DND-41 (cell line): ENCODE measurements at places on chromosomes 3 and 15.

DNA sequence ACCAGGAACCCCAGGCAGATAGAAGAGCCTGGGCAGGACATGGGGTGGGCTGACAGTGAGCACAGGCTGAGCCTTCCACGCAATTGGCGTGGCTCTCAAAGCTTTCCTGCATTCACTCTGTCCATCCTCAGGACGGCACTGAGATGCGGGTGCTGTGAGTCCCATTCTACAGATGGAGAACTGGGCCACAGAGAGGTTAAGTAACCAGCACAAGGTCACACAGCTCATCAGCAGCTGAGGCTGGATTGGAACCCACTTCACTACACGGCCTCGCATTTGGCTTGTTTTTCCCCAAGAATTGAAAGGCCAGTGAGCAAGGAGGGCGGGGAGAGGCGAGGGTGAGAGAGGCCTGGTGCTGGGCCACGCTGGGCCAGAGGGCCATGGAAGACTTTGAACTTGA, 36.0 kb upstream of the GRIP2 start:
- DNase-seq = no peak

DNA sequence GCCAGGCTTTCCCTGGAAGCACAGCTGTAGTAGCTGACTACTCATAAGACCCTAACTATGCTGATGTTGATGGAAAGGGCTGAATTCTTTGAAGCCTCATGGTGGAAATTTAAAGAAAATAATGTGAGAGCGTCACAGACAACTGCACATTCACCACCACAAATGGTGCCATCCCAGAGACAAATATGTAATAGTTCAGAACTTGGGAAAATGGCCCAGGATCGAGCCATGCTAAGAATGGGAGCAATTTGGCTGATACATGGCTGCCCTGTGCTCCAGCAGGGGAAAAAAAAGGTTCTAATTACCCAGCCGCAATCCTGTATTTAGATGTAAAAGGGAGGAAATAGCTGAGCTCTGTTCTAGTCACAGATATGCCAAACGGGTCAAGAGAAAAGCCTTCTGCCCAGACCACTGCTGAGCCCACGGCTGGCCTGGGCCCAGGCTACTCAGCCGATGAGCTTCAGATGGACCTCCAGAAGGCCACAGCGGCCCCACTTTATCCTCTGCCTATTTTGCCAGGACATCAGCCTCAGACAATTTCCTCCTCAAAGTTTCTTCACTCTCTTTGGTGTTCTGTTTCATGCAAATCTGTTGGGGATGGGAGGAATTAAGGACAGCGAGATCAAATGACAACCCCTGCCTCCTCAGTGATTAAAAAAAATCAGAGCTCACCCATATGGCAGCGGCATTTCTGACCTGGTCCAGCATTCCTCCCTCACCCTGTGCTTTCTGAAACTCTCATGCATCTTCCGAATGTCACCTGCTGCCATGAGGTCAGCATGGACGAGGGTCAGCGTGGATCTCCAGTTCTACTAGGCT, 54.5 kb upstream of the MEX3B start:
- DNase-seq = no peak

- no peak for DNase-seq
Observed at GRCh38 chr15:60326343-60326742, 71.4 kb downstream of the ANXA2 start.

- DNase-seq = no peak
Observed at GRCh38 chr3:66501483-66502244, 842 bp upstream of the LRIG1 start.

- no peak for DNase-seq
Observed at GRCh38 chr3:183967693-183968092, 50.0 kb downstream of the ABCC5 start.

- DNase-seq = no peak
Observed at GRCh38 chr3:118705487-118706219, 329.0 kb downstream of the IGSF11 start.

GRCh38 chr15:61076598-61077170, 152.4 kb downstream of the RORA start:
- no peak for DNase-seq

- DNase-seq = no peak
Observed at GRCh38 chr15:45094358-45094730, 19.6 kb downstream of the DUOX2 start.

DNA sequence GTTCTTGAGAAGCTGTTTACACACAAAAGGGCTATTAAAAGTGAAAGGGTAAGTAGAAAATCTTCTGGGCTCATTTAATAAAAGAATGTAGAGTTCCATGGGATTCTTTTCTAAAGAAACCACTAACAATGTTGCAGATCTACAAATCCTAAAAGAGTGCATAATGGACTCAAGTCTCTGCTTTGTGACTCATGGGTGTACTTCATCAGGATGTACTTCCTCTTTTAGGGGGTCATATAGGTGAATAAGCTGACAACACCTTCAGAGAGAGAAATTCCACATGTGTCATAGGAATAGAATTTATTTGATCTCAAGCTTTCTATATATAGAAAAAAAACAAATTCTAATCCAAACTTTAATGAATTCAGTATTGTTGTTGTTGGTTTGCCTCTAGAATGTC, 355.5 kb downstream of the TIGIT start:
- no peak for DNase-seq

- no peak for DNase-seq
Observed at GRCh38 chr3:193798051-193798450, 205.0 kb downstream of the OPA1 start.

DNA sequence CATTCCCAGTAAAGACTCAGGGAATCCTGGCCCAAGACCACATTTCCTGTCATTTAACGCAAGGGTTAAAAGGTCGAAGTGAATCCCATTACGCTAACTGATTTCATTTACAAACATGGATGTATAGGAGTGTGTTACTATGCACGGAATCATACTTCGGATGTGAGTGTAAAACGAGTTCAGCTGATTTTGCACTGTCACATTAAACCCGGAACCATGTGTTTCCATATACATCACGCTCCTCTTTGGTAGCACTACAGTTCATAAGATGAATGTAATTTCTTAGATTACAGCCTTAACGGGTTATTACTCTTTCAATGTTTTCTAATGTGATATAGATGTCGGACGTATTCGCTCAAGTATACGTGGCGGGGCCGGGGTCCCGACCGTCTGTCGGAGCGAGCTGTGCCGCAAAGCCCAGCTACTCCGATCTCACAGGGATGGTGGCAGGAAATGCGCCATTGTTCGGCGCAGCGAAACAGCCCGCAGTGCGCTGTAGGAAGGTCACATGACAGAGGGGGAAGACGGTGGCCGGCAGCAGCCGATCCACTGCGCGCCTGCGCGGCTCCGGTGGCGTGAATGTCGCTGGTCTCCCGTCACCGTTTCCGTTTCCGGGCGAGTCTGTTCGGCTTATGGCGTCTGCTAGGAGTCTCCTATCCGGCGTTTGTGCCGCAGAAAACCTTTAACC, 97.3 kb downstream of the NPAP1 start:
- no peak for DNase-seq

- no peak for DNase-seq
Observed at GRCh38 chr15:84934942-84935729, 46.5 kb upstream of the PDE8A start.

DNA sequence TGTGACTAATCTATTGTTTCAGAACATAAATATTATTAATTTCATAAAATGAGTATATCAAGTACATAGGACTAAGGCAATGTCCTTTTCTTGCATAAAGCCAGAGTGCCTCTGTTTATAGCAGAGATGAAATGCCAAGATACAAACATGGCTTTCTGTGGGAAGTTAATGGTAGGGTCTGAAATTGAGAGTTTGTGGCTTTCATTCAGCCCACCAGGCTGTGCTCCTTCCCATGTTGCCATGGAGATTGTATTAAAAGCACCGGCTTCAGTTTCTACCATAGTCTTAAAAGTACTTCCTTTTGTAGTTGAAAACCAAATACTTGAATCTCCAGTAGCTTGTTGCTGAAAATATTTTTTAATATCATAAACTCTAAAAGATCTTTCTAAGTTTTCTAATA, 114.0 kb downstream of the LRRC28 start:
- DNase-seq = peak; percentile 64

- DNase-seq = no peak
Observed at GRCh38 chr3:42507761-42508335, 5.4 kb downstream of the VIPR1 start.

DNA sequence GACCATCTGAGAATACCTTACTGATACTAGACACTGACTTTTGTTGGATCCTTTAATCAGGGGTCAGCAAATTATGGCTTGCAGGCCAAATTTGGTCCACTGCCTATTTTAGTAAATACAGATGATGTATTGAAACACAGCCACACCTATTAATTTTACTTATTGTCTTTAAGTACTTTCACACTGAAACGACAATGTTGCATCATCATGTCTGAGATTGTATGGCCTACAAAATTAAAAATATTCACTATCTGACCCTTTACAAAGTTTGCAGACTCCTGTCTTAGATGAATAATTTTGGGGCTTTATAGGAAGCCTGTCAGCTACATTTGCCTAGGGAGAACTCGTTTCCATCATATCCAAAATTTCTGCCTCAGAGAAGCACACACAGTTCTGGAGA, 503.2 kb upstream of the TGFBR2 start:
- no peak for DNase-seq
